ENCODE measurements at places on chromosomes 5 and 9. TPM values are rescaled to one million over a fixed set of nuclear protein-coding genes. Genes with fewer than 3 reads are reported as not detected.

LRRC70 gene
- total RNA-seq, result 0.80 TPM

ZNF454 gene
- 0.71 TPM for total RNA-seq

HIGD2A gene
- total RNA-seq, result 189 TPM

NMUR2 gene
- total RNA-seq, result not detected

PCDHA2 gene
- total RNA-seq, result 0.12 TPM

PCDHA3 gene
- not detected for total RNA-seq

HSPB3 gene
- total RNA-seq, result 288 TPM

MRPS30 gene
- 126 TPM for total RNA-seq

LHX3 gene
- not detected for total RNA-seq

INSL4 gene
- 0.20 TPM for total RNA-seq
